ENCODE measurements at places on chromosomes 11 and 22.

- DNase-seq: no peak
Measured at GRCh38 chr11:120336641-120337354, 585 bp downstream of the ARHGEF12 start.

- peak; percentile 73 for DNase-seq
Measured at GRCh38 chr11:61792310-61793082, at the start of the genes FEN1 and TMEM258. Gene FEN1 (plus strand): TSS chr11:61792911. CDS start chr11:61795362, 2,451 bp downstream. Gene TMEM258 (minus strand): TSS chr11:61792599. CDS start chr11:61792558, 41 bp downstream.

- DNase-seq: peak; percentile 92
Measured at GRCh38 chr11:61297746-61298145, 2.6 kb upstream of the VWCE start.

- no peak for DNase-seq
Measured at GRCh38 chr11:19315511-19315910, 74.8 kb upstream of the E2F8 start.

GRCh38 chr11:61193596-61193995 lies 9.7 kb upstream of the PGA3 start:
- DNase-seq: no peak

DNA sequence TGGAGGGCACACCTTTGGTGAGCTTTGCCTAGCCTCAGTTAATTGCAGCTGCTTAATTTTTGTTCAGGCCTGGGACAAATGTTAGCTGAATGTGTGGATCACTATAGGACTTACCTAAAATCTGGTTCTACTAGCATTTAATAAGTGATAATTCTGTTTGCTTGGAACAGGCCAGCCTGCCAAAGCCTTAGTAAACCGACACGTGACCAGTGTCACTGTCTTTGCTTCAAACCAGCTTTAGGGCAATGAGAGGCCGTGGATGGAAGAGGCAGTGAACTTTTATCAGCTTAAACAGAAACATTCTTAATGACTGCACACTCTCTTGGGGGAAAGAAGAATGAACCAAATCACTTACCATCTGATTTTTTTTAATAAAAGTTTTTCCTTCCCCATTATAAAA lies 10.8 kb downstream of the PARVA start:
- no peak for DNase-seq

- no peak for DNase-seq
Measured at GRCh38 chr11:68954836-68955606, 25.8 kb downstream of the MRGPRD start.

- DNase-seq: no peak
Measured at GRCh38 chr11:17458268-17458667, 18.4 kb downstream of the ABCC8 start.

- no peak for DNase-seq
Measured at GRCh38 chr22:37443086-37443485, 15.8 kb upstream of the ELFN2 start.

DNA sequence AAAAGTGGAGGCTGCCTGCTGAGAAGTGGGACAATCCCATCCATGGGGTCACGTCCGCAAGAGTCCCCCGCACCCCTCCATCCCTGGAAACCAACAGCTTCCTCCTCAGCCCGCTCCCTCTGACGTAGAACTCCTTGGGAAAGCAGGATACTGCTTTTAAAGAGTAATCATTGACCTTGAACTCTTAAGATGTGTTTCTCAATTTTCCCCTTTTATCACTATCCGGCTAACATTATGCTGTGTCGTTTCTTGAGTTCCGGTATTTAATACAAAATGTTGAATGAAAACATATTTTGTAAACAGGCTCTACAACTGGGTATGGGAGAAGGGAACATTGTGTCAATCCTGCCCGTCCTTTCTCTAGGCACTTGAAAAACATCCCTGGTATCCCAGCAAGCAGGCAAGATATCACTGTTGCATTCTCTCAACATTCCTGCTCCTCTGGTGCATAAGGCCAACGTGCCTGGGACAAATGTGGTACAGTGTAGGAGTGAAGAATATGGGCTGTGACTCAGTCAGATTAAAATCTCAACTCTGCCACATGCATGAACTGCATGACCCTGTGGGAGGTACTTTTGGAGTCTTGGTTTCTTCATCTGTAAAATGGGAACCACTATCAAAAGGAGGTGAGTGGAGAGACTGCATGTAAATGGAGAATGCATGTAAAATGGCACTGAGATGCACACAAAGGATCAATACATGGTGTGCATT lies 52.8 kb downstream of the WT1 start:
- no peak for DNase-seq

DNA sequence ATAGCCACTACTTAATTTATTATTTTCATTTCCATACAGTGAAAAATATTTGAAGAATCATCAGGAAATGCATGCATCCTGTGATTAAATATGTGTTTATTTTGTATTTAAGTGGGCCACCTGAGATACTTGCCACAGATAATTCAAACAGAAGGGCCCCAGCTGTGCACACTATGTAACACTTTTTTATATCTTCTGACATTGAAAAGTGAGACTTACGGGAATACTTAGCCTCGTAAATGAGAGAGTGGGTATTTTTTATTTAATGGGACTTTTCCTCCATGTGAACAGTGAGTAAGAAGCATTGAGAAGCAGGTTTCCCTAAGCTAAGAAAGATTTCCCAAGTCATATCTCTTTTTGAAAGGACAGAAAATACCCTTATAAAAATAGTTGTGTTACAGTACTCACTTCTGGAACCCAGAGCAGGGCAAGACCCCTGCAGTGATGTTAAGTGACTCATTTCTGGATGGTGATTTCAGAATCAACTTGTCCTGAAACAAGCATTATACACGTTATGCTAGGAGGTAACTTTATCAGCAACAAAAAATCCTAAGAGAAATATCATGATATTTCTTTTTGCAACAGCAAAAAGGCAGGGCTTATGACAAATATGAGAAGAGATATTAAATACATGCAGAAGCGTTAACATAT lies 478.1 kb upstream of the CHORDC1 start:
- no peak for DNase-seq

DNA sequence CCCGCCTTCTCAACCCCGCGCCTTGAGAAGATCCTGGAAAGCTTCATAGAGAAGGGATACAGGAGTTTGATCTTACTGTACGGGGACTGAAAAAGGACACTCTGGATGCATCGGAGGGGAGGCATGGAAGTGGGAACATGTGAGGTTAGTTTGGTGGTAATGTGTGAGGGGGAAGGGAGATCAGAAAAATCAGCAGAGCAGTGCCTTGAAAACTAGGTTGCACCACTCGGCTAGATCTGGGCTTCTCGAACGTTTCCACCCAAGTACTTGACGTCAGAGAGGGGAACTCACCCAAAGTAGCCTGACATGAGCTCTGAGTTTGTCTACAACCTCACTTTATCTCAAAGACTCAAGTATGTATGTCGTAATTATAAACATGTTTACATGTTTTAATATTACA lies 14.5 kb downstream of the USP35 start:
- no peak for DNase-seq

DNA sequence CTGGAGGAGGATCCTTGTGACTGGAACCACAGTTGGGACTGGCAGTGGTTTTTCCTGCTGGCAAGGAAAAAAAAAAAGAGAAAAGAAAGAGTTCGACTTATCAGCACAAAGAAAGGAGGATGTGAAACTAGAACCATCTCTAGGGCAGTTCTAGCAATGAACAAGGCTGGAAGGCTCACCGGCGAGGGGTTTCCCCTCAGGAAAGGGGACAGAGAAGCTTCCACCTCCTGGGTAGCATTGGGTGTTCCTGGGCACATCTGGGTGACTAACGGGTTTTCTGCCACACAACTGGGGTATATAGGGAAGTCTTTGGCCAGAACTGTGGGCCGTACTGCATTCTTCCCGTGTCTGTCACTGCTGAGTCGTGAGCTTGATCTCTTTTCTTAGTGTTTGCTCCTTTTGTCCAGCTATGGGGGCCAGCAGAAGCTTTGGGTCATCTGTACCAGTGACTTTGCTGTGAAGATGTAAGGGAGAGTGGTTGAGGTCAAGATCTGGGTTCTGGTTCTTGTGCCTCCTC lies 109.4 kb upstream of the OR4B1 start:
- no peak for DNase-seq

GRCh38 chr22:19110064-19110458 lies 12.2 kb downstream of the DGCR2 start:
- no peak for DNase-seq

- DNase-seq: peak; percentile 86
Measured at GRCh38 chr11:83033972-83034672, 37.6 kb downstream of the RAB30 start.

GRCh38 chr22:25564979-25565677 lies 653 bp downstream of the GRK3 start:
- DNase-seq: no peak

DNA sequence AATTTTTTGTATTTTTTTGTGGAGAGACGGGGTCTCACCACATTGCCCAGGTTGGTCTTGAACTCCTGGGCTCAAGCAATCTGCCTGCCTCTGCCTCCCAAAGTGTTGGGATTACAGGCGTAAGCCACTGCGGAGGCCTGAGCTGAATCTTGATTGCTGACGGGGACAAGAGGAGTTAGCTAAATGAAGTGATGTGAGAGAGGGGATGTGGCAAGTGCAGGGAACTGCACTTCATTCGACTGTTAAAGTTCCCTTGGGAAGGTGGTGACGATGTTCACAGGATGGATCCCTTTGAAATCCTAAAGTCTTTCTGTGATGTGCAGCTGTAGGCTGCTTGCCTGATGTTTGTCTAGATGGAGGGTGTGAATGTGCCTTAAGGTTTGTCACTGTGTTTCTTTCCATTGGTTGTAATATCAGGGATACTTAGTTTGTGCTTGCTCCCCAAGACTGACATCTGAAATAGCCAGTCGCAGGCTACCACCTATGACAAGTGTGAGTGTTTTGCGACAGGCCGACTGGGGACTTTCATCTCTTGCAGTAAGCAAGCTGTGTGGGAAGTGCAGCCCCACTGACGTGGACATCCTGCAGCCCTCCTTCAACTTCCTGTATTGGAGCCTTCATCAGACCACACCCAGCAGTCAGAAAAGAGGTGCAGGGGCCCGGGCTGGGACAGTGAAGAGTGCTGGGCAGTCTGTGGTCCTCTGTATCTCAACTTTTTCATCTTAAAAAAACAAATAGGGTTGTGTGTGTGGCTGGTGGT lies 19.6 kb upstream of the CCDC134 start:
- DNase-seq: no peak

- DNase-seq: no peak
Measured at GRCh38 chr22:19225560-19225959, 47.0 kb upstream of the SLC25A1 start.

GRCh38 chr22:48403521-48404403 lies 1423.9 kb downstream of the BRD1 start:
- DNase-seq: no peak

GRCh38 chr22:28977481-28977971 lies 84.1 kb downstream of the C22orf31 start:
- no peak for DNase-seq

- DNase-seq: no peak
Measured at GRCh38 chr11:41113160-41113559, 346.3 kb downstream of the LRRC4C start.

Measured in GM04503 (cell line).